Activated CD4-positive, alpha-beta T cell treated with anti-CD3 and anti-CD28 coated beads, Interleukin-2, amount 50 U/mL, for 16 hours (primary cell): ENCODE measurements at places on chromosomes 6 and 20.

- DNase-seq = no peak
These were observed 113.6 kb upstream of the ZFP64 start for GRCh38 chr20:52305024-52305645.

DNA sequence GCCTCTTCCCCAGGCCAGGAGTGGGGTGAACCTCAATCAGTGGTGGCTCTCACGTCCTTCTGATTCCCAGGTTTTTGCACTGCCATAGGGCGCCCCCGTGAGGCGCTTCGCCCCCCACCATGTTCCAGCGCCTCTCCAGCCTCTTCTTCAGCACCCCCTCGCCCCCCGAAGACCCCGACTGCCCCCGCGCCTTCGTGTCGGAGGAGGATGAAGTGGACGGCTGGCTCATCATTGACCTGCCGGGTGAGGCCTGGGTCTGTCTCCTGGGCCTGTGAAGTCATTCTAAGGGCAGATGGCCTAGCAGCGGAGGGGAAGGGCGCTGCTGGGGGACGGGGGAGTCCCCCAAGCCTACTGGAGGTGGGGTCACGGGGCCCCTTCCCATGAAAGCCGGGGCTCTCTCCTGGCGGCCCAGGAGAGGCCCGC, 4.5 kb downstream of the TP53INP2 start:
- DNase-seq = peak; percentile 62

DNA sequence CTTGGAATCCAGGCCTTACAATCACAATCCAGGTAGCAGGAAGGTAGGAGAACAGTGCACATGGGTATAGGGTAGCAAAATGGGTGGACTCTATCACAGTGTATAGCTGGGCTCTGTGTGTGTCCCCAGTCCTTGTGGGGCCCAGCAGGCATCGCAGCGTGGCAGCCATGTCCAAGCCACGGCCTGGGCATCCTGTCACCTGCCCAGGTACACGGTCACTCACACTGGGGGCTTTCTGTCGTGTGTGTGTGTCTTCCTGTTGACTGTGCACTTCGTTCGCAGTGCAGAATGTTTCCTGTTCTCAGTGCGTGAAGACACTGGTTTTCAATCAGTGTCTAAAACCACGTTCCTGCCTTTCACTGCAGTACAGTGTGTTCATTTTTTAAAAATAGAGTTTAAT, 523.2 kb upstream of the JARID2 start:
- no peak for DNase-seq

DNA sequence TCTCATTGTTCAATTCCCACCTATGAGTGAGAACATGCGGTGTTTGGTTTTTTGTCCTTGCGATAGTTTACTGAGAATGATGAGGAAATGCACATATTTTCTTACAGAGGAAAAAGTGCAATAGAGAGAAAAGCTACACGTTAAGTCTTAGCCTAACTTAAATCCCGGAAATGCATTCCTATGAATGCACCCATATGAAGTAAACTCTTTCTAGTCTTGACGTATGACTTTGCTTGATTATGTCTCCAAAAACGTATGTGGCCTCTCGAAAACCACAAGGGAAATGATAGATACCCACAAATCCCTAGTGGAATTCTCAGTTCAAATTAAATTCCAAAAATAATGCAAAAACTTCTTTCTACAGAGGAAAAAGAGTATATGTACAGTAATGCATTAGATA, 90.7 kb upstream of the SASH1 start:
- no peak for DNase-seq

GRCh38 chr6:106525882-106526275, 103.4 kb downstream of the RTN4IP1 start:
- DNase-seq = no peak
